ENCODE measurements at places on chromosomes 7 and 10.

- DNase-seq = no peak
Observed at GRCh38 chr10:52100011-52100547, 214.0 kb upstream of the DKK1 start.

- DNase-seq = no peak
Observed at GRCh38 chr10:125689955-125690569, 7.1 kb upstream of the TEX36 start.

DNA sequence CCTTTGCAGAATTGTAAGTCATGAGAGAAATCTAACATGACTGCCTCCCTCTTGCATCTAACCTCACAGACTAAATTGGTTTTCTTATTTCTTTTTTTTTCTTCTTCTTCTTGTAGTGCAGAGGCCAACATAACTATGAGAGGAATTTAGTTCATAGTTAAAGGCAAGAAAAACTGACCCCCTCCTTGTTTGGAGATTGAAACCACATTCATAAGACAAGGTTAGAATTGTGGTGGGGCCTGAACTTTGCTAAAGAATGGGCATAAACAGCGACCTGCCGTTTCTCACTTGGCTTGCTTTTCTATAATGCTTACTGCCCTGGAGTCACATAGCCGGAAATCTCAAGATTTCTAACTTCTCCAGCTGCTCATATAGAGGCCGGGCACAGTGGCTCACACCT lies 2.4 kb upstream of the POLM start:
- no peak for DNase-seq

DNA sequence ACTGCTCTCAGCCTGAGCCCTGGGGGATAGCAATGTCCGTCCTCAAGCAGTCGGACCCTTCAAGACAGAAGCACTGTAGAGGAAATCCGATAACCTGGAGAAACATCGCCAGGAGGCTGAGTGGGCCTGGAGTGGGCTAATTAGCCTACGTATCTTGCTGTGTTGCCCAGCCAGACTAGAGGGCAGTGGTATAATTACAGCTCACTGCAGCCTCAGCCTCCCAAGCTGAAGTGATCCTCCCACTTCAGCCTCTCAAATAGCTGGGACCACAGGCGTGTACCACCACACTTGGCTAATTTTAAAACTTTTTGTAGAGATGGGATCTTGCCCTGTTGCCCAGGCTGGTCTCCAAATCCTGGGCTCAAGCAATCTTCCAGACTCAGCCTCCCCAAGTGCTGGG lies 21.7 kb downstream of the LYZL2 start:
- DNase-seq = no peak

- peak; percentile 87 for DNase-seq
Observed at GRCh38 chr7:45874408-45875131, 1.7 kb upstream of the CCDC201 start.

- no peak for DNase-seq
Observed at GRCh38 chr10:96719200-96719599, 1.1 kb downstream of the PIK3AP1 start.

GRCh38 chr10:26628395-26628794 lies 69.1 kb upstream of the PDSS1 start:
- no peak for DNase-seq

GRCh38 chr10:4941540-4942330 lies 21.5 kb upstream of the AKR1C1 start:
- DNase-seq = peak; percentile 80

GRCh38 chr7:135517060-135517459 lies 7.2 kb upstream of the CNOT4 start:
- no peak for DNase-seq

DNA sequence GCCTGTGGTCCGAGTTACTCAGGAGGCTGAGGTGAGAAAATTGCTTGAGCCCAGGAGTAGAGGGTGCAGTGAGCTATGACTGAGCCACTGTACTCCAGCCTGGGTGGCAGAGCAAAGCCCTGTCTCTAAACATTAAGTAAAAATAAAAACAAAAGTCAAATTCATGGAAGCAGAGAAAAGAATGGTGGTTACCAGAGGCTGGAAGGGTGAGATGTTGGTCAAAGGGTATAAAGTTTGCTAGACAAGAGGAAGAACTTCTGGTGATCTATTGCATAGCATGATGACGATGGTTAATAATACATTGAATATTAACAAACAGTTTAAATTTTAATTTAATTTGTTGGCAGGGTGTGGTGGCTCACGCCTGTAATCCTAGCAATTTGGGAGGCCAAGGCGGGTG lies 68.1 kb downstream of the CRPPA start:
- no peak for DNase-seq

GRCh38 chr10:86888585-86889381 lies 68.6 kb downstream of the MMRN2 start:
- peak; percentile 43 for DNase-seq

DNA sequence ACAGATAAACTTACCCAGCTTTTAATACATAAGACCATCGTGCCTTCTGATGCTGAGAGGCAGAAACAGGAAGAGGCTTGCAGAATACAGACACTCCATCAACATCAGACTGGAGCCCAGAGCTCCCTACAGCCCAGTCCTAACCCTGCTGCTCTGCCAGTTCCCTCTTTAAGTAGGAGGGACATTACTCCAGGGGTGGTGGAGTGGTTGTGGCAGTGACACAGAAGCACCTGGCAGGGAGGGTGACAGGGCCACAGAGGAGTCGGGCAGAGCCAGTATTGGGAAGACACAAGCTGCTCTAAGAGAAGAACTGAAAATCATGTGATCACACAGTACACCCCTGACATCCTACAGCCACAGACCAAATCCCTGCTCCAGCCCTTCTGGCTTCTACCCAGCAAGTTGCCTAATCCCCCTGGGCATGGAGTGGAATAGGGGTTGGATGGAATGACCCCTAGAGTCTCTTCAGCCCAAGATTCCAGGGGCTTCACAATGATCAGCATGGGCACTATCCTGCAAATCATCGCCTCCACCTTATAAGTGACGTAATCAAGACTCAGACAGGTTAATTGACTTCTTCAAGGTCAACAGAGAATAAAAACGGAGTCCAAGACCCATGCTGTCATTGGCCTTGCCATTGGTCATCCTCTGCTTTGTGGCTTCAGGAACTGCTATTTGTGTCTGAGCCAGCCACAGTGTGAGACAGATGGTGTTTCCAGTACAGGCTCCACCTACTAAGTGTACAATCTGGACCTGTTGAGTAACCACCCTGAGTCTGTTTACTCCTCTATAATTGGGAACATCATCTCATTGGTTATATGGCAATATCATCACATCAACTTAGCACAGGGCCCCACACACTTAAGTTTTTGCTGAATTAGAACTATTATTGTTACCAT lies 61.1 kb upstream of the ZMIZ1 start:
- DNase-seq = peak; percentile 10

- DNase-seq = no peak
Observed at GRCh38 chr10:72061491-72061890, 26.9 kb downstream of the SPOCK2 start.

DNA sequence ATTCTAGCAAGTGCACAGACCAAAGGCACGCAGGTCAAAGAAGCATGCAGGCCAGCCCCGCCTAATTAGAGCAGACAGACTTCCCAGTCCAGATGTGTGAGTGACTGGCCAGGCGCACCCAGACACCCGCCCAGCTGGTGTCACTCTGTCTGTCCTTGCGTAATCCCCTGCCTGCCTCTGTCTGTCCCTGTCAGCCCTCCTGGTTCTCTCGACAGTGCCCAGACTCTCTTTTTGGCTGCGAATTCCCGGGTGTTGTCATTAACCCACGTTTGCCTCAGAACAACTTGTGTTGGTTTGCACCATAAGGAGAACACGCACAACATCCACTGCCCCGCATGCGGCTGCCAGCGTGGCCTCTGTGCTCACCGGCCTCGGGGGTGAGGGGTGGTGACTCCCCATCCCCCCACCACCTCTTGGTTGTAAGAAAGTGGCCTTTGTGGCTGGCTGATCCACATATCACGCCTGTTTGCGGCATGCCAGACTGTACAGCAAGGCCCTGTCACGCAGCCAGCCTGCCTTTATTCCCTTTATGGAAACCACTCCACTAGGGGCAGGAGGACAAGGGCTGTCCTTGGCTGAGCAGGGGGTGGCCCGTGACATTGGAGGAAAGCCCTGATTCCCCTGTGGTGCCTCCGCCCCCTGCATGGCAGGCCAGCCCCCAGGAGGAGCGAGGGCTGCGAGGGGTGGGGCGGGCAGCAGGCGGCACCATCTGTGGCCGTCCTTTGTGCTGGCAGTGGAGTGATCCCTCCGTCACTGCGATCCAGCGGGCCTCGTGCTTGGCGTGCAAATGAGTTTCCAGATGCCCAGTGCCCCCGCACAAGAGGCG lies 72.8 kb upstream of the PPIF start:
- DNase-seq = no peak

DNA sequence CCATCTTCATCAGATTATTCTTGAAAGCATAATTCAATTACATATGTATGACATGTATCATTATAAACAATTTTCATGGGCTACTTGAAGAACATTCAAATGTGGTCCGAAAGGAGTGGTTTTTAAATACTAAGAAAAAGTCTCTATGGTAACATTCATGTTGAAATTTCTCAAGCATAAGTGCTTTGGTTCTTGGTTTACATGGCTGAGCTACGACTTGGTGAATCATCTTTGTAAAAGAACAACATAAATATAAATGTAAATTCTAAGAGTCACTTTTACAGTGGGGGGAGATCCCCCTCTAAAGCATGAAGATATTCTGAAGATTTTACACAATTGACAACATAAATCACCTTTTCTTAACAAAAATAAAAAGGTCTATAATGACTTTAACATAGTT lies 118.6 kb downstream of the MAGI2 start:
- DNase-seq = no peak

DNA sequence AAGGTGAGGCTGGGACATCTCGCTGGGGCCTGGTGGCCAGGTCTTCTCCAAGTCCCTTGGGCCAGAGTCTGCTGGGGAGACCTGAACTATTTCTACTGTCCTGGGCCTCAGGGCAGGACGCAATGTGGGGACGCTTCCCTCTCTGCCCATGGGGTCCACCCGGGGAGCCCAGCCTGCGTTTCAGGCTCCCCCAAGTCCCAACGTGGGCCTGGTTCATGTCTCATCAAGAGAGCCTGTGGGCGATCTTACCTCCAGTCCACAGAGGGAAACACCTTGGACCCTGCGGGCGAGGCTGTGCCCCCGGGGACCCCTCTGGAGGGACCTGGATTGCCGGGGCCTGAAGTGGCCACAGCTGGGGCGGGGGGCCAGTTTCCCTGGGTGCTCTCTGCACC lies 91.7 kb downstream of the DNAJB6 start:
- no peak for DNase-seq

- DNase-seq = peak; percentile 2
Observed at GRCh38 chr10:15571575-15571974, 148.1 kb downstream of the ITGA8 start.

GRCh38 chr10:122558452-122558851 lies 2.1 kb upstream of the DMBT1 start:
- no peak for DNase-seq

DNA sequence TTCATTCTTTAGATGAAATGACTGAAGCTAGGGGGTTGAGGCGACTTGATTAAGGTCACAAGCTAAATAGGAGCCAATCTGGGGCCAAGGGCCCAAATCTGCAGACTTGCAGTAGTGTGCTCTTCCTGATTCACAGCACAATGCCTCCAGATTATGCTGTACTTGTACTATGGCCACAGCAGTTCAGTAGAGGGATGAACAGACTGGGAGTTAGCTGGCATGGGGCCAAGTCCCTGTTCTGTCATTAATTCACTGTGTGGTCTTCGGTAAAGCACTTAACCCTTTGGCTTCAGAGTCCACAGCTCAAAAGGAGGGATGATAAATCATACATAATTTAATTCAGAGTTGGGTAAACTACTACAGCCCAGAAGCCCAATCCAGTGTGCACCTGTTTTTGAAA lies 196.8 kb downstream of the XPNPEP1 start:
- DNase-seq = no peak

GRCh38 chr7:57327081-57327480 lies 122.9 kb upstream of the ZNF716 start:
- no peak for DNase-seq

- no peak for DNase-seq
Observed at GRCh38 chr7:130914554-130915294, 180.7 kb upstream of the KLF14 start.

GRCh38 chr10:119328223-119328622 lies 120.9 kb downstream of the GRK5 start:
- no peak for DNase-seq

GRCh38 chr10:20877986-20878983 lies 18.8 kb downstream of the NEBL start:
- peak; percentile 75 for DNase-seq

DNA sequence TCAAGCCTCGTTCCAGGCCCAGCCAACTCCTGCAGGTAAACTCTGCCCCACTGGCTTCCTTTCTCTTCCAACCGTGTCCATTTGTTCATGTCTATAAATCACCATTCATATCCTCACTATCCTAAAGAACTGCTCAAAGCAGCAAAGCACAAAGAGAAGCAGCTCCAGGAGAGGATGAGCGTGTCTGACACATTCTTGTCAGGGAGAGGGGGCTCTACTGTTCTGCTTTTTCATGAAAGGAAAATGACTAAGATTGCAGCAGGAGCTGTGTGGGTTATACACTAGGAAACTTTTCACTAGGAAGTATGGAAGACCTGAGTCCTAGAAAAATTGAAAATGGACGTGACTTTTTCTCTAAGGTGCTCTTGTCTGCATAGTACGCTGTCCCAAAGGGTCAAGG lies 16.7 kb downstream of the AGFG2 start:
- no peak for DNase-seq

- DNase-seq = no peak
Observed at GRCh38 chr10:15290150-15290549, 80.9 kb downstream of the FAM171A1 start.

DNA sequence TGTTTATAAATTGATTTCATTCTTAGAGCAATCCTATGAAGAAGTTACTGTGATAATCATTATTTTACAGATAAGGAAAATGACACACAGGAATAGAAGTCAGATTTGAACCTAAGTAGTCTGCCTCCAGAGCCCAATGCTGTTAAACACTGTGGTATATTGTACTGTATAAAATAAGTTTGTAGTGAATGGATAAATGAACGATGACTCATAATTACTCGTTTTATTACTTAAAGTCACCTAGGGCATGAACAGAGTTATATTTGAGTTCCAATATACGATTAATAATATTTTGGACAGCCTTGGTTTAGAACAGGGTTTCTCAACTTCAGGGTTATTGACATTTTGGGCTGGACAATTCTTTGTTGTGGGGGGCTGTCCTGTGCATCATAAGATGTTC lies 7.8 kb upstream of the BTRC start:
- DNase-seq = no peak

GRCh38 chr7:50679218-50680007 lies 103.3 kb downstream of the GRB10 start:
- peak; percentile 52 for DNase-seq

Data from bronchial epithelial cell (primary cell).